ENCODE measurements at places on chromosomes 5 and 9.

DNA sequence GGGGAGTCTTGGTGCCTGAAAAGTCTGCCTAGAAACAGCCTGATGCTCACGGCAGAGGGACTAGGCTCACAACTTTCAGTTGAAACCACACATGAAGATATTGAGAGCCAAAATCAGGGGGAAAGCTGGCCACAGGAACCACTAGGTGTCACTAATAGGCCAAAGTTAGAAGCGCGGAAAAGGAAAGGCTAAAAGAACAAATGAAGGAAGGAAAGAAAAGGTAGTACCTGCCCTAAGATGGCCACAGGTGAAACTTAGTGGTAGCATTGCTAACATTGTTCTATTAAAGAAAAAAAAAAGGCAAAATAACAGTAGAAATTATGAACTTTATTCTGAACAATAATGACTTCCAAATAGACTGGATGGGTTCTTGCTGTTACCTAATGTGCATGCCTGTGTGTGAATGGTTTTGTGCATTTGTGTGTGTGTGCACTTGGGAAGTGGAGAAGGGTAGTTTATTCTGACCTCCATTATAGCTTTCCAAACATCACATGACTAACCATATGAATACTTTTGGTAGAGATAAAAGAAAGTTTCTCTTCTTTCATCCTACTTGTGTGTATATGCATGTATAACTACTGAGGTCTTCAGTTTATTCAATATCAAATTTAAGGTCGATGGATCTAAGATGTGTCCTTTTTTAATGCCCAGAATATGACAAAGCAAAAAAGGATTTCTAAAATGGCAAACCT lies 2.1 kb upstream of the RFESD start:
- DNase-seq = peak; percentile 69
- H3K27ac ChIP-seq = peak overlapping the region; percentile 38
- no peaks in the 10 kb centered on the region for H3K36me3 ChIP-seq
- H3K4me1 ChIP-seq = peaks cover 38% of the 10 kb centered on the region
- H3K4me3 ChIP-seq = no peak overlapping the region

- DNase-seq = no peak
- no peaks in the 10 kb centered on the region for H3K27me3 ChIP-seq
- H3K27ac ChIP-seq = no peak overlapping the region
- peaks cover 18% of the 10 kb centered on the region for H3K4me1 ChIP-seq
These were observed 33.8 kb downstream of the MACROH2A1 start for GRCh38 chr5:135365281-135365680.

DNA sequence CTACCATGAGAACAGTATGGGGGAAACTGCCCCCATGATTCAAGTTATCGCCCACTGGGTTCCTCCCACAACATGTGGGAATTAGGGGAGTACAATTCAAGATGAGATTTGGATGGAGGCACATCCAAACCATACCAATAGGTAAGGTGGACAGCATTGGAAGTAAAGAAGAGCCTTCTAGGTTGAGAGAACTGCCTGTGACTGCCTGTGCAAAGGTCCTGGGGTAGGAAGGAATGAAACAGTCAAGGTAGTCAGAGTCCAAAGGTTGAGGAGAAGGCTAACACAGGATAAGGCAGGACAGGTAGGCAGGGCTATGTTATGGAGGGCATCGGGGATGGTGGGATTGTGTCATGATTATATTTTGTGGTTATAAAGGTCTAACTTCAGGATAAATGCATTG lies 6.1 kb downstream of the GDA start:
- H3K36me3 ChIP-seq = no peaks in the 10 kb centered on the region
- no peaks in the 10 kb centered on the region for H3K4me1 ChIP-seq
- H3K27ac ChIP-seq = no peak overlapping the region
- no peak overlapping the region for H3K4me3 ChIP-seq
- no peak for DNase-seq

DNA sequence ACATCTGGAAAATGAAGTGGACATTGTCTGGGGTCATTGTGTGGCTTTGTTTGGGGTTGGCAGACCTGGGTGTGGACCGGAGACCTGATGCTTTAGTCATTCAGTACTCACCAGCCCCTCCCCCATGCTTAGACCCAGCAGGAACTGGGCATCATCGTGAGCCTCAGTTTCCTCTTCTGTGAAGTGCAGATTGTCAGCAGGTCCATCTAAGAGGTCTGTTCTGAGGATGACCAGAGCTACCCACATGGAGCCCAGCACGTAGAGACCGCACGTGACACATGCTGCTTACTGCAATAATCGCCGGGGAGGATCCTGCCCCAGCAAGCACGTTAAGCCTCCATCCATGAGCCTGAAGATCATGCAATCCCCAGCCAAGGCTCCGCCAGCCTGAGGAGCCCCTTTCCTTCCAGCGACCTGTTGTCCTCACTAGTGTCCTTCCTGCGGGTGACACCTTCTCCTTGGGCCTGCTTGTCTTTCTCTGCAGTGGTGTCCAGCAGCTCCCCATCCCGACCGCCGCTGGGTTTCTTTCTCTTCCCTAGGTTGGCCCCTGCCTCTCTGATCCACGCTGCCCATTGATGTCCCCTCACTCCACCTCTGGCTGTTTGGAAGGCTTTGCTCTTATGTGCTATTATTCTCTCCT lies 26.7 kb upstream of the IRX4 start:
- no peak for DNase-seq
- no peak overlapping the region for H3K4me3 ChIP-seq
- H3K36me3 ChIP-seq = no peaks in the 10 kb centered on the region
- peaks cover 6% of the 10 kb centered on the region for H3K27me3 ChIP-seq

All from activated CD4-positive, alpha-beta T cell treated with anti-CD3 and anti-CD28 coated beads for 36 hours (primary cell).